ENCODE measurements at places on chromosomes 1 and 21.

DNA sequence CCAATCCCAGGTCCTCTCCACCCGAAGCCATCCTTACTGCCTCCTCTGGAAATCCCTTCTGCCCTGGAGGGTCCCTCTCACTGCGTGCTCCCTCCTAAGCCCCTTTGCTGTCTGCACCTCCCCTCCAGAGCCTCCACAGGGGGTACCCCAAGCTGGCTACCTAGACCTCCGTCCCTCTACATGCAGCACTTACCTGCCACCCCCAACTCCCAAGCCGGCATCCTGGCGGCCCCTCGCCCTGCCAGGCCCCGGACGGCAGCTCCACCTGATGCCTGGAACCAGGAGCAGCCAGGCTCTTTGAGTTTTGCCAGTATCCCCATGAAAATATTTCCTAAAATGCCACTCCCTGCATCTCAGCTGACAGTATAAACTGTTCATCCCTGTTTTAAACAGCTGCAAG lies 4.1 kb downstream of the PRDM15 start:
- no peak for DNase-seq

DNA sequence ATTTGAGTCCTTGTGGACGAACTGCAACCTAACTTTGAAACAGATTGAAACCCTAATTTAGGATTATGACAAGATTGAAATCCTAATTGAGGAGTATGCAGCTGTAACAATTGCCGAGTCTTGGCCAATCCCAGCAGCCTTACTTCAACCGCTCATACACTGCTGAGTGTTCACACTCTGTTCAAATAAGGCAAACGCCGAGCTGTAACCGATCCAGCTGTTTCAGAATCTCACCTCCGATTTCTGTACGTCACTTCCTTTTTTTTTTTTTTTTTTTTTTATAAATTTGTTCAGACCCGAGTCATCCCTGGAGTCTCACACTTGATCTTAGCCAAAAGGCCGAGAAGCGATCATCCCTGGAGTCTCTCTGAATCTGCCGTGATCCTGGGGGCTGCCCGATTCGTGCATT lies 22.3 kb upstream of the ATP5PO start:
- peak; percentile 25 for DNase-seq

DNA sequence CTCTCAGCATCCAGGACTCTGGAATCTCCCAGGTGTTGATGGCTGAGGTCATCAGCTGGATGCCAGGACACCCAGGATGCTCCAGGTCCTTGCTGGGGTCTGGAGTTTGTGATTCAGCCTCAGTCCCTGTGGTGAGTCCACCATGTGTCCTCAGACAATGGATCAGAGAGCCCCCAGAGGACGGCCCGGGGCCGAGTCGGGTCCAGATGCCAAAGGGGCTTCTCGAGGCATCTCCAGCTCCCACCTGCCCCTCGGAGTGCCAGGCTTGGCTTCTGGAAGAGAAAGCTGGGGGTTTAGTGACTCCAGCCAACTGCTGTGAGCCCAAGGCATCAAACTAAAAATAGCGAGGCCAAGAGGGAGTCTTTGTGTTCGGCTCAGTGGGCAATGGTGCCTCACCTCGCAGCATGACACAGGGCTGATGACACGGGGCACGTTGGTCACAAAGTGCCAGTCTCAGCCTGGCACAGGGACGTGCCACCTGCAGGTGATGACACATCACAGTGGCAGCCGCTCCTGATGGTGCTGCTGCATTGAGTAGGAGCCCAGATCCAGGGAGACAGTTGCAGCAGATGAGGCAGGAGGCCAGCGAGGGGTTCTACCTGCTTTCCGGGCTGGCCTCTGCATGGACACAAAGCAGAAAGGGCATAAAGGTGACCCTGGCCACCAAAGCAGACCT lies 10.6 kb downstream of the PDE9A start:
- DNase-seq = no peak

DNA sequence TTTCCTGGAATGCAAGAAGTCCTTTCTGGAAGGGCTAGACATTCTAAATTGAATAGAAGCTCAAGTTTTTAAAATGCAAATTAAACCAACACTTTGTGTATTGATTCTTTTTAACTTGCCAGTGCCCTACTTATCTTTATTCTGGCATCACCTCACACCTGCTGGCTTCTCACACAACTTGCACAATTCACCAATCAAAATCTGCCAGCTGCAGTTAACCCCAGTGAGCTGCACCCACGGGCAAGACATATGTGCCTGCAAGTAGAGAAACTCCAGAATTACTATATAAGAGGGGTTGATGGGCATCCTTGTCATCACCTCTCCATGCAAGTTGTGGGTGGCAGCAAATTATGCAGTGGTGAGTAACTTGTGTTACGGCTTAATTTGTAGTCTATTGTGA lies 11.7 kb upstream of the PLPPR4 start:
- DNase-seq = no peak

DNA sequence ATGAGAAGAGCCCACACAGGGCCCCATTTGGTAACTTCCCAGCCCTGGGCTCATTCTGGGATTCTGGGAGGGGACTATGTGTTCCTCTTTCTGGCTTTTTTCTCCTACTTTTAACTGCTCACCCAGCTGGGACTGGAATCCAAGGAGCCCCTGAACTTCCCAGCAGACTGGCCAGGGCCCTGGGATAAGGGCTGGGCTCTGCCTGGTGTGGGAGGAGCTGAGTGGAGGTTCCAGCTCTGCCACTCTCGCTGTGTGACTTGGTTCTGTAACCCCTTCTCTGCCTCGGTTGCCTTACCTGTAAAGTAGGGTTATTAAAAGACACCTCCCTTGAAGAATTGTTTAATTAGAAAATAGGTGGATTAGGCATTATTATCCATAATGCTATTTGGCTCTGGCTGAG lies 19.6 kb upstream of the EPB41 start:
- no peak for DNase-seq

DNA sequence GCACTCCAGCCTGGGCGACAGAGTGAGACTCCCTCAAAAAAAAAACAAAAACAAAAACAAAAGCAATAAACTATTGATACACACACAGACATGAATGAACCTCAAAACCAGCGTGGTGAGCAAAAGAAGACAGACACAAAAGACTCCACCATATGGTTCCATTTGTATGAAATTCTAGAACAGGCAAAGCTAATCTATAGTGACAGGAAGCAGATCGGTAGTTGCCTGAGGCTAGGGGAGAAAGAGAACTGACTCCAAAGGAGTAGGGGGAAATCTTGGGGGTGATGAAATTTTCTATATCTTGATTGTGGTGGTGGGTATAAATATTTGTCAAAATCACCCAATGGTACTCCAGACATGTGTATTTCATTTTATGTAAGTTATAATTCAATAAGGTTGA lies 20.9 kb downstream of the LACTBL1 start:
- no peak for DNase-seq

DNA sequence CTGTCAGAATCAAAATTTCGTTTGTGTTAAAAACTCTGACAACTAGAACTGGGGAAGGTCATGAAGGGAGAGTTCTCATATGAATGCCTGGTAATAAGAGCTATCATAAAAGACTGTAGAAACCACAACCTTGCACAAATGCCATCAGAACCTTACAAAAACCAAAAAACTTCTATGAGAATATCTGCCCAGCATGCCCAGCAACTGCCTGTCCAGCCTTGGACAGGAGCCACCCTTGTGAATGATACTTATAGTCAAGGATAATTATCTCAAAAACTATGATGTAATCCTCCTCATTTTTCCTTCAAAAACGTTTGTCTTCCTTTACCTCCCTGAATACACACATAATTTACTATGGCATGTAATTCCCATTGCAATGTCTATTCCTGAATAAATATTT lies 53.4 kb upstream of the C1orf185 start:
- no peak for DNase-seq

- no peak for DNase-seq
Measured at GRCh38 chr1:168396940-168397684, 116.4 kb downstream of the TBX19 start.

GRCh38 chr1:181398544-181398943 lies 84.8 kb upstream of the CACNA1E start:
- no peak for DNase-seq

- DNase-seq = no peak
Measured at GRCh38 chr1:235127203-235127602, 1.4 kb downstream of the TOMM20 start.

DNA sequence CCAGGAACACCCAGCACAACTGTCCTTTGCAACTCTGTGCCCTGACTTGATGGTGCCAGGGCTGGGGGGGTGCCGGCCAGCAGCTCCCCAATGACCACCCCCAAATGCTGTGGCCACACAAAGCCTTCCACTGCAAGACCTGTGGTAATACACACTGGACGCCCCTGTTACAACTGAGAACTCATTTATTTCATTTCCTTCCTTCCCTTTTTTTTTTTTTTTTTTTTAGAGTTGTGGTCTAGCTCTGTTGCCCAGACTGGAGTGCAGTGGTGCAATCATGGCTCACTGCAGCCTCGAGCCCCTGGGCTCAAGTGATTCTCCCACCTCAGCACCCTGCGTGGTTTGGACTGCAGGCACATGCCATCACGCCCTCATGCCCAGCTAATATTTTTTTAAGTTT lies 25.2 kb downstream of the TP73 start:
- no peak for DNase-seq

DNA sequence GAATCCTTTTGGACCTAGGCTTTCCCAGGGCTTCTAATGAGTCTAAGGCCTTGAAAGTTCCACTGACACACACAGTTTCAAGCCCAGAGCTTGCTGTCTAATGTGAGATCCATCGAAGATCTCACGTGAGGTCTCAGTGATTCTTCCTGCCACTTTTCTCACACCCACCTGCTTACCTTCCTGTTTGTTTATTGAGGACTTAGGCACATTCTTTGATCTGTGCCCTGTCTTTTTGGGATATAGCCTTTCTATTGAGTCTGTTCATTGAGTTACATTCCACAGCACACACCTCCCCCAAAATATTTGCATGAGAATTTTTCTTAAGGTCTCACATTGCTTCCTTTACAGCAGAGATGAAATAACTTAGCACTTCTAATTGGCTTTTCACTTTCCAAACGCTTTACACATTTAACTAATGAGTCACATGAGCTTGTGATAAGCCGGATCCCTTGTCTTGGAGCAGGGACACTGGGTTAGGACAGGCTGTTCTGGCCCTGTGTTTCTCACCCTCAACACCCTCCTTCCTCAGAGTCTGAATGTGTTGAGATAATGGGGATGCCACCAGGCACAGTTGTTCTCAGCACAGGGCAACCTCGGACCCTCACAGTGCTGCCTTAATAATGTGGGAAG lies 288.3 kb downstream of the TM2D1 start:
- no peak for DNase-seq

DNA sequence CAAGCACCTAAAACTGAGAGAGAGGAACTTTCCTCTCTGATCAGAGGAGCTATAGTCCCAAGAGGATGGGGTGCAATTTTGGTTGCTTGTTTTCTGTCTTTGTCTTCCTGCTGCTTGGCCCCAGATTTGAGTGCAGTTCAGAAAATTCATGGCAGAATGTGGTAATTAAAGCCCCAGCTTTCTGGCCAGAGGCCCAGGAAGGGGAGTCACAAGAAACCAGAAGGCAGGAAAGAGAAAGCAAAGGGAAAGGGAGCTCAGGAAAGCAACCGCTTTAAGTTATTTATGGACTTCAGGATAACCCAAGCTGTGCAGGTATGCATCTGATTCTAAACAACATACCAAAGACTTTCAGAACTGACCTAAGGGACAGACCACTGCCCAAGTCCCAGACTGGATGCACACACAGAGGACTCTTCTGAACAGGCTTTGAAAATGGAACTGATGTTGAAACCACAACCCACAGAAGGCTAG lies 88.8 kb downstream of the ST3GAL3 start:
- DNase-seq = no peak

GRCh38 chr1:10738061-10739058 lies 58.1 kb downstream of the CASZ1 start:
- no peak for DNase-seq

DNA sequence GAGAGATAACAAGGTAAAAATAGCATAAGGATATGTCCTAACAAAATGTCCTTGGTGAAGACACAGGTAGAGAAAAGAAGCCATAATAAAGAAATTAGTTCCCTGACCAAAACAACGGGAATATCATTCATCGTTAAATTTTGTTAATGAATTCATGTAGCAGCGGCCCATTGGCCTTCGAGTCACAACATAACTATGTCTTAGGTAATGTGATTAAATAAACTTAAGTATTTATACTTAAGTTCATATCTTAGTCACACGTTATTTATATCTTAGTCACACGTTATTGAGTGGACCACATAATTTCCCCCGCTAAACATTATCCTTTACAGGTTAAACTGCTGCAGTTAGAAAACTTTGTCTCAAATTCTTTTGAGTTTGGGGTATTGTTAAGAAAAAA lies 1.2 kb downstream of the NEXN start:
- DNase-seq = no peak

DNA sequence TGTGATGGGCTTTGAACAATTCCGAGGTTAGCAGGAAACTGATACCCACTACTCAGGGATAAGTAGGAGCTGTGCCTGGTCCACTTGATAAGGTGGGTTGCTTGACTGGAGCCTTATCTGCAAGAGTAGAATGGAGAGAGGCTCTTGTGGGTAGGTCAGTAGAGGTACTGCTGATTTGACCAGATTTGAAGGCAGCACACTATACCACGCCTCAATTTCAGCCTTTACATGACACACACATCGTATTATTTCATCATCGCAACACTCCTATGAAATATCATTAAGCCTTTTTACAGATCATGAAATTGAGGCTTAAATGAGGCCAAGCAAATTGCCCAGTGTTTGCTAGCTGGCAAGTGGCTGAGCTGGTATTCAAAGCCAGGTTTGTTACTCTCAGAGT lies 69.6 kb downstream of the KCNJ15 start:
- no peak for DNase-seq

GRCh38 chr1:938711-939489 lies 15.2 kb downstream of the SAMD11 start:
- no peak for DNase-seq

GRCh38 chr1:215957663-215958062 lies 390.6 kb downstream of the KCTD3 start:
- DNase-seq = no peak

GRCh38 chr1:63973005-63973419 lies 199.2 kb downstream of the ROR1 start:
- no peak for DNase-seq

- no peak for DNase-seq
Measured at GRCh38 chr1:29057700-29058099, 66.0 kb downstream of the TMEM200B start.

- DNase-seq = no peak
Measured at GRCh38 chr1:230188826-230189225, 121.8 kb downstream of the GALNT2 start.

DNA sequence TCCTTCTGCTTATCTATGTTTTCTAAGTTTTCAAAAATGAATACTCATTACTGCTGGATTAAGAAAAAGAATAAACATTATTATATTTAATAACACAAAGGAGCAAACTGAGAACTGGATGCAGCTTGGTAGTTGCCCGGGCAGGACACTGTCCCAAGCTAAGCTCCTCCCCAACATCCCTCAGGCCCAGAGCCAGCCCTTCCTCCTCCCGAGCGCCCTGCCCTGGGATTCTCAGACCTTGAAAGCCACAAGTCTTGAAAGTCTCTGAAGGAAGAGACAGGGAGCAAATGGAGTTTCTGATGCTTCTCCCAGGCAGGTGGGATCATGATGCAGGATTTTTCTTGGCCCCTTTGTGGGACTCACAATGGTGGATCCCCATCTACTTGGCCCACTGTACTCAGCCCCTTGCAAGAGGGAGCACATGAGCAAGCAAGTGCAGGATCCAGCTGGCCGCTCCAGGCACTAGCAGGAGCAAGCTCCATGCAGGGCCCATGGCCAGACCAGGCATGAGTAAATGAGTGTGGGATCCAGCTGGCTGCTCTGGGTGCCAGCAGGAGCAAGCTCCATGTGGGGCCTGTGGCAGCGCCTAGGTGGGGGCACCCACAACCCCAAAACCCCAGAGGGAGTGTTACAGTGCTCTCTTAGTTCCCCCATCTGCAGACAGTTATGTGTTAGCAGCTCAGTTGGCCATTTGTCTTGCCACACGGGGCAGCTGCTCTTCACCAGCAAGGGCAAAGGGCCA lies 32.1 kb upstream of the RAB4A start:
- no peak for DNase-seq

Measured in activated naive CD4-positive, alpha-beta T cell treated with anti-CD3 and anti-CD28 coated beads, Interleukin-2, amount 50 U/mL, for 16 hours (primary cell).